NCI-H1694 (cell line): ENCODE measurements at places on chromosomes 1 and 21.
A peak's percentile ranks its signal among the peaks of the same experiment; 100 is the strongest.

DNA sequence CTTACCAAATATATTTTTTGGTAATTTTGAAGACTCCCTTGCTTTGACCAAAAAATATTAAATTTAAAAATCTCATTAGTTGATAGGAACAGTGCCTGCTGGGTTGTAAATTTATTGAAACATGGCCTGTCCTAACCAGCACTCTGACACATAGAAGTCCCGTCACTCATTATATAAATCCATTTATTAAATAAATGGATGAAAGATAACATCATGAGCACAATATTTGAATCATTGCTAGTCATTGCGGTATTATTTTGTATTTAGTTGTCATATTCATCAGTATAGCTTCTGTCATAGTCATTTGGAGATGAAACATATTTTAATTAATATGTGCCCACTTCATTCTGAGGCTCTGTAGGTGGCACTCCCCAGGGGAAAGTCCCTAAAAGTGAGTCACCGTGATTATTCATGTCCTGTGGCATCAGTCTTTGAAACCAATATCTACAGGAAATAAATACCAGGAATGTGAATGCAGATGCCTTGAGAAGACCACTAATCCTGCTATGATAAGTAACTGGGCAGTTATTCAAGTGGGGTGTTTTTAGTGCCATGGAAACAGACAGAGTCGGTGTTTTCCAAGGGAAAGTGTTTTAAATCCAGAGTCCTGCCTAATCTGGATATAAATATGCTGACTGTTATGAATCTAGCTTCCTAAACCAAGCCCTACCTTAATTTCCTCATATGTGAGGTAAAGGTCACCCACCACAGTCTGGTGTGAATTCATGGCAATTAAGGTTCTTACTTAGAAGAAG, 302.0 kb downstream of the DUSP10 start:
- DNase-seq: no peak

GRCh38 chr1:216457356-216457755, 34.1 kb upstream of the USH2A start:
- DNase-seq: no peak

- DNase-seq: no peak
Observed at GRCh38 chr1:3038113-3038551, 16.9 kb downstream of the ACTRT2 start.

DNA sequence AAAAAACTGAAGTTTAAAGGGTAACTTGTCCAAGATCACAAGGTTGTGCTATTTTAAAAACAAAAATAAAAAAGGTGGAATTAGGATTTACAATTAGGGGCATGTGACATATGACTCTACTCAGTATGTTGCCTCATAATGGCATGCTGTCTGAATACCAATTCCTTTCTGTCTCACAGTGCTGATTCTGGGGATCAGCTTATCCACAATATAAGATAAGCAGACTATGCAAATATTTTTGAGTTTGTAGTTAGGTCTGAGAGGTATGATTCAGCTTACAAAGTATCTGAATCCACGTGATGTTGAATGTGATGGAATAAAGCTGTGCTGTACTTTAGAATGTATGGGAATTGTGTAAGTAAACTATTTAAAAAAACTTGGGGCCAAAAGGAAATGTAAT, 216.6 kb downstream of the HHIPL2 start:
- no peak for DNase-seq

DNA sequence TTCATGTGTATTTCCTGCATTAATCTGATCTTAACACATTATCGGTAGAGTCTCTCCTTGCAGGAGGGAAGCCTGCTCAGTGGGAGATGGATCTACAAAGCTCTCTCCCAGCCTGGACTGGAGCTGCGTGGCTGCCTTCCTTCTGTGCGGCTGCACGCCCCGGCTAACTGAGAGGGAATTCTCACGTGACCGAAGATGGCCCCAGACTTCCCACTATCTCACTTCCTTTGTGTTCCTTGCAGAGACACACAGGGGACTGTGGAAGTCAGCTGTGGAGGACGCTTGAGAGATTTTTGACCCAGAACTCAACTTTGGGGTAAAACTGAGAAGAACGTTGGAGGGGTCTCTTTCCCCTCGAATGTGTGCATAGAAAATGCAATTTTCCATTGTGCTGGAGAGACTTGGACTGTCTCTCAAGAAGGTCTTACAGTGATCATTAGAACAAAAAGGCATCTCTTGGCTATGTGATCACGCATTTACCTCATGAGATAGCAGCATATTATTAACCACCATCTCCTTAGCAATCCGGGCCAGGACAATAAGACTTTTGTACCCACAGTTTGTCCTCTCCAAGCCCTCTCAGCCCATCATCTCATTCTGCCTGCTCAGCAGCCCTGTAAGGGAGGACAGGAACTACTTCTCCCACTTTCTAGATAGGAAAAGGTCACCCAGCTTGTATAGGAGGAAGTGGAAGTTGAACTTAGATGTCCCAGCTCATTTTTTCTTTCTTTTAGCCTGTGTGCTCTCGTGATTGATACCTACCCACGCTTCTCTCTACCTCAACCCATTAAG, 49.3 kb upstream of the TARBP1 start:
- no peak for DNase-seq

DNA sequence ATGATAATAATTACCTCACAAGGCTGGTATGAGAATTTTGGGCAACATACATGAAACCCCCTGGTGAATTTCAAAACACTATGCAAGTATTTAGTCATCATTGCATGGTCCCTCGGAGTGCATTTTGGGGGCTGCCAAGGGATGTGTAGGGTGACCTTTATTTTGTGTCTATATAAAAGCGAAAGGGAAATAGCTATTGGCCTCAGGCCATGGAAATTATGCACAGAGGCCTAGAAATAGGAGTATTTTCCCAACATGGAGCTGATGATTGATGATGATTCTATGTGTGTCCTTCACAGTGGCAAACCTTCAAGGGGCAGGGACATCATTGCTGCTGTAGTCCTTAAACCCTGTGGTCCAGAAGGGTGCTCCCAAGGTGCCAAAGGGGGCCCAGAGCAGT, 265.5 kb downstream of the ST6GALNAC3 start:
- DNase-seq: no peak

DNA sequence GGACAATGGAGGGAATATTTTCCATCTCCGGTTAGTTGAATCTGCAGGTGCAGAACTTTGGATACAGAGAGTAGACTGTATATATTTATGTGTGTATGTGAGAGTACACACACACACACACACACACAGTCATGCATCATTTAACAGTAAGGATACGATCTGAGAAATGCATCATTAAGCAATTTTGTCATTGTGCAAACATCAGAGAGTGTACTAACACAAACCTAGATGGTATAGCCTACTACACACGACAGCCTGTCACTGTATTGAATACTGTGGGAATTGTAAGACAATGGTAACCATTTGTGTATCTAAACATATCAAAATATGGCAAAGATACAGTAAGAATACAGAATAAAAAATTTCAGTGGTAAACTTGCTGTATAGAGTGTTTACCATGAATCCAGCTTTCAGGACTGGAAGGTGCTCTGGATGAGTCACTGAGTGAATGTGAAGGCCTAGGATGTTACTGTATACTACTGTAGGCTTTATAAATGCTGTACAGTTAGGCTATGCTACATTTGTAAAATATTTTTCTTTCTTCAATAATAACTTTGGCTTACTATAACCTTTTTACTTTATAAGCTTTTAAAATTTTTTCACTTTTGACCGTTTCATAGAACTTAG, 138.5 kb downstream of the ZZZ3 start:
- DNase-seq: peak; percentile 49

GRCh38 chr21:35926003-35926740, 134.2 kb downstream of the SETD4 start:
- no peak for DNase-seq

DNA sequence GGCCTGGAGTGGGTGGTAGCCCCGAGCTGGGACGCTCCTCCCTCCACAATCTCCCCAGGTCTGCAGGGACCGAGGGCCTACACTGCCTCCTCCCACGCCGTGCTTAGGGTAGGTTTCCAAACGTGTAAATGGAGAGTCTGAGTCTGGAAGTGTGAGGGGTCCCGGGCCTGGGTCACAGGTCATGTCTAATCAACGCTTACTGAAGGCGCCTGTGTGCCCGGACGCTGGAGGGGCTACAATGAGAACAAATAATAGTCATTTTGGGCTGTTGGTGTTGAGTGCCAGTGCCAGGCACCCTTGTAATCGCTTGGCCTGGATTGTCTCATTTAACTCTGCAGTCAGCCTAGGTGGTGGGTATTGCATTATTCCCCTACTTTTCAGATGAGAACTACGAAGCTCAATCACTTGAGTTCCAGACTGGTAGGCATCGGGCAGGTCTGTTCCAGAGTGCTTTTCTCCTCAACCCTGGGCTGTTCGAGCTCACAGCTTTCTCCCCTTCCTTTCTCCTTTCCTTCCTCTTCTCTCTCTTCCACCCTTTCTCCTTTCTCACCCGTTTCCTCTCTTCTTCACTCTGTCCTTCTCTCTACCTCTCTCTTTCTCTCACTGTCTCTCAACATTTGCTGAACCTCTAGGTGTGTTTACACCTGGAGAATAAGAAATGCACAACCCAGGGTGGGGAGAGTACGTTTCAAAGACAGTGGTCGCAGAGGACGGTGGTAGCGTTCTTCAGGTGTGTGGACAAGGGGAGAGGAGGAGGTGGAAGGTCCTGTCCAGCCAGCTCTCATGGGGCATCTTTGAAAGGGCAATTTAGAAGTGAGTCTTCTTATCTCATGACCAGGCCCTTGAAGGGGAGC, 883 bp downstream of the SLC66A1 start:
- DNase-seq: no peak

DNA sequence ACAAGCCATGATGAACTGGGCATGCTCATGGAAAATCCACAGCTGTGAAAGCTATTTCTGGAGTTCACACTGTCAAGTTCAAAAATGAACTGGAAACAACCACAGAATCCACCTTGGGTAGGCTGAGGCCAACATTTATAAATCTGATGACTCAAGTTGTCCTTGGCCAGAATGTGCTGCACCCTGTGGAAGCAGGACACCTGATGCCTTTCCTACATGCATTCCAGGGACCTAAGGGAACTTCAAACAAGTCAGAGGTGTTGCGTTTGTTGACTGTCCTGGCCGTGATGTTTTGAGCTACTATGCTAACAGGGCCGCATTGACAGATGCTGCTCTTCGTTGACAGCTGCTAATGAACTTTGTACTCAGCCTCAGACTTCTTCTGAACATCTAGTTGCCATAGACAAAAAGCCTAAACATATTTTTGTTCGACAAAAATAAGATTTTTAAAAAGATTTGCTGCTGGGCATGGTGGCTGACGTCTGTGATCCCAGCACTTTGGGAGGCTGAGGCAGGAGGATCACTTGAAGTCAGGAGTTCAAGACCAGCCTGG, 127.9 kb upstream of the SLC45A1 start:
- DNase-seq: no peak

DNA sequence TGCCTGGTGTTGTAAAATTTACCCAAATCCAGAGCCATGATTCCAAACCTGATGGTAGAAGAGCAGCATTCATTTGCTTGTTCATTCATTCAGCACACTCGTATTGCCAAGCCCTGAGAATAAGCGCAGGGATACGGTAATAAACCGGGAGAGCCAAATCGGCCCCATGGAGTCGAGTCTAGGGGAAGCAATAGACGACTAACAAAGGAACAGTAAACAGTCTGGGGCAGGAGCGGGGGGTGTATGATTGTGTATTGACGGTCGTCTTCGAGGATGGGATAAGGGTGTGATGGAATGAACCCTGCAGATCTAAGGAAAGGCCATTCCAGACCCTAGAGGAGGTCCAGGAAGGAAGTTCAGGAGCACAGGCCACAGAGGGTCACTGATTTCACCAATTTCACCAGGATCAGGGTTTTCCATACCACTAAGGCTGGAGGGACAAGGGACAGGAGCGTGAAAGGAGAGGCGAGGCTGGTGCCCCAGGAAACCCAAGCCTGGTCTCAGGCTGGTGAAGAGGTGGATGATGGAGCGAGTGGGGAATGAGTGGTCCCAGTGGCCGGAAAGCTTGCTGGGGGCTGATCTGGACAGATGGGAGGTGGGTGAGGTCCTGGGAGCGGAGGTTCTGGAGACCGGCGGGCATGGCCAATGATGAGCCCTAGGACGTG, 61.1 kb upstream of the PDE9A start:
- DNase-seq: no peak

- DNase-seq: no peak
Observed at GRCh38 chr21:35895598-35895997, 164.7 kb downstream of the SETD4 start.

DNA sequence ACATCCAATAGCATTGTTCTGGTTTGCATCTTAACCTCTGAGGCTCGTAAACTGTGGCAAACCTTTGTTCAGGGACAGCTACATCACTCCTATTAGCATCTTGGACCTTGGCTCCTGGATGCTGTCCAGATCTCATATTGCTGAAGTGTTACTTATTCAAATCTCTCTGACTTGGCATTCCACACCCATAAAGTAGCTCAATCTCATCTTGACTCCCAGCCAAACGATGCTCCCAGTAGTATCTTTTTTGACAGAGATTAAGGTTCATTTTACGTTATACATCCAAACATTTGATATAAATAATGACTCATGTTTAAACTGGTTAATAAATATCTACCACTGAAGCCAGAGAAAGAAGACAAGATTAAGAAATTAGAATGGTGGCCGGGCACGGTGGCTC, 4.4 kb upstream of the FLVCR1 start:
- no peak for DNase-seq

GRCh38 chr1:166133276-166133841, 33.4 kb downstream of the FAM78B start:
- peak; percentile 15 for DNase-seq

DNA sequence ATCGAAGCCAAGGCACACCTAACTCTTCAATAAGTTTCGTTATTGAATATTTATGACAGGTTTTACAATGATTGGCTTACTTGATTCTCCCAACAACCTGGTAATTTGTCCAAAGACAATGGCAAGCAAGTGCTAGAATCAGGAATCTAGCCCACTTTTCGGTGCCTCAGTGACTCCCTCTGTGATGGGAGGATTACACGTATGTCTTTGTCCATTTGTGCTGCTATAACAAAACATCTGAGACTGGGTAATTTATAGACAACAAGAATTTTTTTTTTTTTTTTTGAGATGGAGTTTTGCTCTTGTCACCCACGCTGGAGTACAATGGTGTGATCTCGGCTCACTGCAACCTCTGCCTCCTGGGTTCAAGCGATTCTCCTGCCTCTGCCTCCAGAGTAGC, 2.4 kb upstream of the LIN9 start:
- DNase-seq: no peak

DNA sequence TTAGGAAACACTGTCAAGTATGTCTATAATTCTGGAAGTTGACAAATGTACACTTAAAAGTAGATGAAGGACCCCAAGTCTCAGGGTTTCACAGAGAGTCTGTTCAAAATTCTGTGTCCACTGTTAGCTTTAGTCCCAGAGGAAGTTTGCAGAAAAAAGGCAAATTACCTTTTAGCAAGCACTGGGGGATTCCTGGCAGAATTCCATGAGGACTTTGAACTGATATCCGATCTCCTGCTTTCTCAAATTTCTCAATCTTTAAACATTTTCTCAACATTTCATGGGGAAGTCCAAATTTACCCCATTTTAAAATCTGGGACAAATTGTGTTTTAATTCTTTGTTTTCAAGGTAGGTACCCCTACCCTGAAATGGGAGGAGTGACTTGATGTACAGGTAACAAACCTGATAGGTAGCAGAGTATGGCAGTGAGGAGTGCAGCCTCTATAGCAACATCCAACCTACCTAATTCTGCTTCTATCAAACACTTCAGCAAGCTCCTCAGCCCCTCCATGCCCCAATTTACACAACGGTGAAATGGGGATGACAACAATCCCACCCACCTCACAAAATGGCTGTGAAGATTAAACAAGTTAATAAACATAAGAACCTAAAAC, 344.9 kb downstream of the OMA1 start:
- no peak for DNase-seq
